ENCODE measurements at places on chromosomes 11 and 22.

- peak; percentile 90 for DNase-seq
- peak within 1 kb of the TSS; percentile 67 for H3K4me3 ChIP-seq
- peak within 1 kb of the TSS; percentile 76 for H3K27ac ChIP-seq
- peaks cover 20% of the 10 kb centered on the region for H3K4me1 ChIP-seq
Observed at GRCh38 chr11:46346886-46347636, at the start of gene DGKZ. TSS of gene DGKZ (plus strand) at chr11:46347463. CDS start at chr11:46347660, 197 bp downstream.

GRCh38 chr11:117232911-117233409 is 489 bp downstream of the RNF214 start:
- DNase-seq: no peak
- H3K4me3 ChIP-seq: peak overlapping the region; percentile 82
- H3K27ac ChIP-seq: peak overlapping the region; percentile 82
- H3K4me1 ChIP-seq: peaks cover 4% of the 10 kb centered on the region

- H3K27me3 ChIP-seq: peaks cover 11% of the 10 kb centered on the region
- H3K4me3 ChIP-seq: no peak overlapping the region
- no peak overlapping the region for H3K27ac ChIP-seq
- DNase-seq: no peak
- H3K36me3 ChIP-seq: no peaks in the 10 kb centered on the region
Observed at GRCh38 chr11:62905296-62905695, 15.9 kb downstream of the CHRM1 start.

- peak overlapping the region; percentile 76 for H3K4me3 ChIP-seq
- H3K27ac ChIP-seq: peak overlapping the region; percentile 21
- no peak for DNase-seq
- H3K36me3 ChIP-seq: no peaks in the 10 kb centered on the region
- peaks cover 6% of the 10 kb centered on the region for H3K4me1 ChIP-seq
Observed at GRCh38 chr11:108122166-108122628, 830 bp downstream of the ACAT1 start.

DNA sequence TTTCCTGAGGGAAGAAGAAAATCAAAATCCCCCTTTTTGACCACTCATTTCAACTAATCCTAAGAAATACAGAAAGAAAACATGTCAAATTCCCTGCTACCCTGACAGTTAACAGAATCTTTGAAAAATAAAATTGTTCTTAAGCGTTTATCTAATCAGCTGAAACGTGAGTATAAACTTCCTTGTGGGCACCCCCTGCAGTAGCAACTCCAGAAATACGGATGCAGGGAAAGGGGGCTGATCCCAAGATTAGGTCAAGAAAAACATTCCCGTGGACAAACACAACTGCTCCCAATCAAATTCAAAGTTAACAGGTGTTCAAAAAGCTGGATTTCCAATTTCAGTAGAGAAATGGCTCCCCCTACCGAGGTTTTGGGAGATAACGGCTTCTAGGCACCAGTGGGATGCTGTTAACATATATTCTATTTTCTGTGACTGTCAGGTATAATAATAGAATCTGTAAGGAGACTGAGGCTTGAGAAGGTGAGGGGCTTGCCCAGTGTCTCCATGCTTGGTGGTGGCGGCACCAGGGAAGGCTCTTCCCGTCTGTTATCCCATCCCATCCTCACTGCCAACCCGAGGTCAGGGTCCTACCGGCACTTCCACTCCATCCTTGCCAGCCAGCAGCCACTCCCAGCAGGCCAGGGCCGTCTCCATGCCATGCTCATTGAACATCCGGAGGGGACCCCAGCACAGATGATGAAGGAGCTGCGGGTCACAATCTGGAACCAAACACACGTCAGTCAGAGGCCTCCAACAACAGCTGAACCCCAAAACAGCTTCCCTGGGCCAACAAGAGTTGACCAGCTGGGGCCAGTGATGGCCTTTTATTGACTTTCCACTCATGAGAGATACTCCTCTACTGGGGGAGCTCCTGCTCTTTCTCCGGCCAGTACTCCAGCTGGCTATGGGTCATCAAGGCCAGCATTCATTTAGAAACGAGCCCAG is 32.0 kb upstream of the SERPIND1 start:
- H3K36me3 ChIP-seq: peaks cover 33% of the 10 kb centered on the region
- DNase-seq: peak; percentile 38
- no peak overlapping the region for H3K27ac ChIP-seq
- no peak overlapping the region for H3K4me3 ChIP-seq
- H3K27me3 ChIP-seq: no peaks in the 10 kb centered on the region
- H3K4me1 ChIP-seq: no peaks in the 10 kb centered on the region

- H3K4me3 ChIP-seq: no peak overlapping the region
- H3K27ac ChIP-seq: no peak overlapping the region
- no peaks in the 10 kb centered on the region for H3K36me3 ChIP-seq
- no peaks in the 10 kb centered on the region for H3K27me3 ChIP-seq
- no peak for DNase-seq
- H3K4me1 ChIP-seq: no peaks in the 10 kb centered on the region
Observed at GRCh38 chr22:20615021-20615420, 107.6 kb downstream of the MED15 start.

GRCh38 chr11:16179676-16180075 is 176.7 kb downstream of the SOX6 start:
- no peak overlapping the region for H3K4me3 ChIP-seq
- H3K36me3 ChIP-seq: no peaks in the 10 kb centered on the region
- no peaks in the 10 kb centered on the region for H3K4me1 ChIP-seq
- no peak for DNase-seq

DNA sequence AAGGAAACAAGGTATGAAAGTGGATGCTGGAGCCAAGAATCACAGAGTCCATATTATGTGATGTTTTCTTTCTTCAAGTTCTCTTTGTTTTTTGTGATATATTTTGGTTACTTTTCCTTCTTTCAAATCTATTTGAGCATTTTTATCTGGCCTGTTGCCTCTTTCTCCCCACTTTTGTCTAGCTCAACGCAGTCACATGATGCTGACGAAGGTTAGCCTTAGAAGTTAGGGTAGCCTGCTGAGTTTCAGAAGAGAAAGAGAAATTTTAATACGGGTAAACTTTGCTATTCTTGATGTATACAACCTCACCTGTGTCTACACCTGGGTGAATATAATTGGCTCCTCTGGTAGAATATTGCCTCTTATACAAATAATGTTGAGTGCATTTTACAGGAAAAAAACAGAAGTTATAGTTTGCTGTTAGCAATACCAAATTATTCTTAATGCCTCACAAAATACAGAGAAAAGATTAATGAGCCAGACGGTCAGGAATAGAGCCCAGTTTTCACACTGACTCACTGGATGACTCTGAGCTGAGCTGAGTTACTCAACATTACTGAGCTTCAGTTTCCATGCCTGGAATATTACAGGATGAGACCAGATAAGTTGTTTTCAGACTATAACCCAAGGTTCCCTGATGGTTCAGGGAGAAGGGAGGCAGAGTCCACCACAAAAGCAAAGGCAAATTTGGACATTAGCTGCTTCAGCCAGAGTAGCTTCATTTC is 161.6 kb upstream of the BDNF start:
- no peak overlapping the region for H3K27ac ChIP-seq
- peaks cover 11% of the 10 kb centered on the region for H3K27me3 ChIP-seq
- no peaks in the 10 kb centered on the region for H3K36me3 ChIP-seq
- DNase-seq: no peak
- no peak overlapping the region for H3K4me3 ChIP-seq
- H3K4me1 ChIP-seq: no peaks in the 10 kb centered on the region

GRCh38 chr22:19407649-19408606 is 23.6 kb downstream of the HIRA start:
- no peaks in the 10 kb centered on the region for H3K4me1 ChIP-seq
- peak; percentile 15 for DNase-seq
- H3K36me3 ChIP-seq: peaks cover 4% of the 10 kb centered on the region
- H3K4me3 ChIP-seq: no peak overlapping the region
- no peaks in the 10 kb centered on the region for H3K27me3 ChIP-seq

DNA sequence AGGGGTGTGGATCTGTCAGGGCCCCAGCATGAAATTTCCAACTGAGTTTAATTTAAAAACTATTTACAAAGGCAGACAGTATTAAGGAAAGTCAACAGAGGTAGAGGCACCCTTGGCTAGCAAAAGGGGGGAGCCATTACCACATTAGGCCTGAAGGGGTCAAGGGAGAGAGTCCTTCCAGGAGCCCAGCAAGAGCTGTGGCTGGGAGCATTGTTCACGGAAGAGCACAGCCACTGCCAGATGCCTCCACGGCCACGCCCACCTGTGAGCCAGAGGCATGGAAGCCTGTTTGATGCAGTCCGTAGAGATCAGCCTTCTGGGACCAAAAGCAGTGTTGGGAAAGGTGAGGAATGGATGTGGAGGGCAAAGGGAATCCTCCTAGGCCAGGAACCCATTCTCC is 102.6 kb downstream of the GALNT18 start:
- no peaks in the 10 kb centered on the region for H3K27me3 ChIP-seq
- H3K36me3 ChIP-seq: no peaks in the 10 kb centered on the region
- no peak overlapping the region for H3K4me3 ChIP-seq

GRCh38 chr22:45964926-45965527 is 11.9 kb downstream of the WNT7B start:
- no peak for DNase-seq
- H3K4me3 ChIP-seq: no peak overlapping the region
- H3K27me3 ChIP-seq: peaks cover 4% of the 10 kb centered on the region
- H3K36me3 ChIP-seq: no peaks in the 10 kb centered on the region

- H3K4me3 ChIP-seq: no peak overlapping the region
- peak; percentile 81 for DNase-seq
- no peaks in the 10 kb centered on the region for H3K27me3 ChIP-seq
Observed at GRCh38 chr11:326842-327580, 6.4 kb upstream of the IFITM3 start.

DNA sequence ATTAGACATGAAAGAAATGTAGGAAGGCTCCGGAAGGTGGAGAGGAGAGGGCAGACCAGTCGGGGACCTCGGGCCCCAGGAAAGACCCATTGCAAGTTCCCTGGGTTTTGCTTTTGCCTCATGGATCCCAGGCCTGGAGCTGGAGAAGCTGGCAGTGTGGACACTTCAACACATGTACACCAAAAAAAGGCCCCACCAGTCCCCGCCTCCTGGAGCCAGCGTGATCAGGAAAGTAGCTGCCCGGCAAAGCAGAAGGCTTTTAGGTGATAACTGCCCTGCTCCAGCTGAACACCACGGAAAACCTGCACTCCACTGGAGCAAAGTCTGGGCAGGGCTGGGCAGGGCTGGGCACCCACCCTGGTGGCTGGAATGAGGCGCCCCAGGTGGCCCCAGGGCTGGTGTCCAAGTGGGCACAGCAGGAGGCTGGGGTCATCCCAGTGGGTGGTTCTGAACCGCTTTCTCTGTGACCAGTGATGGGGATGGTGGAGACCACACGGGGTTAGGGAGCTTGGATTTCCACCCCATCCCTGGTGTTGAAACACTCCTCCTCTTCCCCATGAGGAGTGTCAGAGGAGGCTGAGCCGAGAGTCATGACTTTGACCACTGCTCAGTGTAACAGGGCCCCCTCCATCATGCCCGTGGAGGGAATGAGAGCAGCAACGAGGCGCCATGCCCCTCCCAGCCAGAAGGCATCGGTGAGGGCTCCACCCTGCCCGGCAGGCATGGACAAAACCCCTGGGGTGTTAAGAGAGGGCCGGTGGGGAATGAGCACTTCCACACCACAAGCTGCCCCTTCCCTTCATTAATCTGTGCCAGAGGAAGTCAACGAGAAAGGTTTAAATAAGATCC is 16.9 kb upstream of the MUC5AC start:
- no peak overlapping the region for H3K27ac ChIP-seq
- DNase-seq: no peak
- H3K4me1 ChIP-seq: no peaks in the 10 kb centered on the region
- no peak overlapping the region for H3K4me3 ChIP-seq

Data from lung (tissue), 17 donors.